ENCODE measurements at places on chromosomes 12 and 14.

DNA sequence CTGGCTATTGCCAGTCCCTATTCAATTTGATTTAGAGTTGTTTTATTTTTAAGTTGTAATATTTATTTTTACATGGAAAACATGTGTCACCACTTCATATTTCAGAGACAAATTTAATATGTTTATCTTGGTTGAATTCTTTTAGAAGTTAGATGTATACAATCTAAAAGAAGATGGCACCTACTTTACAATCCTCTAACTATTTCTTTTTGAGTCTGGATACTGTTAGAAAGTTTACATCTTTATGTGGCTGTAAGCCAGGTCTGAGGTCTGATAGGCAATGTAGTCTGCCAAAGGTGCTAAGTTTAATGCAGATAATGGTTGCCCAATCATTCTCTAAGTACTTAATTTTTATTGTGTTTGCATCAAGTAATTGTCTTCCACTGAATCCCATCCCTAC lies 7.2 kb upstream of the LMO3 start:
- DNase-seq: no peak

DNA sequence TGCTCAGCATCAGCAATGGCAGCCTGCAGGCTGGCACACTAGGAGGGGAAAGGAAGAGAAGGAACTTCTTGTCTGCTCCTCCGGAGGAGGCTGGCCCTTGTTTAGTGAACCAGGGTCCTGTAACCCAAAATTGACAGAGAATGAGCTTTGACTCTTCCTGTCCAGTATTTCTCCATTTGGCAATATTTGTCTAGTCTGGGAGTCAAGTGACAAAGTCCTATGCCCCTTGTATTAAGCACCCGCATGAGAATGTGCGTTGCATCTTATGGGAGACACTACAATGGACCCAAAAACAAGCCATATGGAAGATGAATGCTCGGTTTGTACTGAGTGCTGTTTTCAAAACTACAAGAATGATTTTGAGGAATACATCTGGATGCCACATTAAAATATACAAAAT lies 3.8 kb downstream of the KRT6C start:
- DNase-seq: no peak

GRCh38 chr14:23433457-23433856 lies 2.0 kb downstream of the MYH7 start:
- no peak for DNase-seq

DNA sequence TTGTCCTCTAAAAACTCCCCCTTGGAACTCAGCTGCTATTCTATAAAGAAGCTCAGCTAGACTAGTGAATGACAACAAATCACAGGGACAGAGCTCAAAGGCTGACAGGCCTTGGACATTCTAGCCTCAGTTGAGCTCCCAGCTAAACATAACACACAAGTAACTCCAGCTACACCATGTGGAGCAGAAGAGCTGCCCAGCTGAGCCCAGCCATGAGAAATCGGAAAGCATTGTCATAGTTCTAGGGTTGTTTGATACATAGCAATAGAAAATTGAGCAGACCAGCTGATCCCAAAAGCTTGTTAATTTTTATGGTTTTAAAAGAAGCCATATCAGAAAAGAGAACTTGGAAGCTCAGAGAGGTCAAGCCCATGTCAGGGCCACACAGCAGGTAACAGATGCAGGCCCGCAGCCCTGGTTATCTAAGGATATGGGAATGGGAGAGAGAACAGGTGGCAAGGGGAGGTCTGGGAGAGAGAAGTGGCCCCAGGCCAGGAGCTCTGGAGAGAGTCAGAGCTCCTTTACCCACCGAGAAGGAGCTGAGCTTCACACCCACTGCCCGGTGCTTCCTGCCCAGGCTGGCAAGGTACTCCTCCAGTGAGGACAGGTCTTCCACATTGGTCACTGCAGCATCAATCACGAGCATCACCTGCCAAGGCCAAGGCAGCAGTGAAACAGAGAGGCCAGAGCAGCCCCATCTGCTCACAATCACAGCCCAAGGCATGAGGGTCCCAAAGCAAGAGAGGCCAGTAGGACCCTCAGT lies 2.9 kb downstream of the NGB start:
- no peak for DNase-seq

DNA sequence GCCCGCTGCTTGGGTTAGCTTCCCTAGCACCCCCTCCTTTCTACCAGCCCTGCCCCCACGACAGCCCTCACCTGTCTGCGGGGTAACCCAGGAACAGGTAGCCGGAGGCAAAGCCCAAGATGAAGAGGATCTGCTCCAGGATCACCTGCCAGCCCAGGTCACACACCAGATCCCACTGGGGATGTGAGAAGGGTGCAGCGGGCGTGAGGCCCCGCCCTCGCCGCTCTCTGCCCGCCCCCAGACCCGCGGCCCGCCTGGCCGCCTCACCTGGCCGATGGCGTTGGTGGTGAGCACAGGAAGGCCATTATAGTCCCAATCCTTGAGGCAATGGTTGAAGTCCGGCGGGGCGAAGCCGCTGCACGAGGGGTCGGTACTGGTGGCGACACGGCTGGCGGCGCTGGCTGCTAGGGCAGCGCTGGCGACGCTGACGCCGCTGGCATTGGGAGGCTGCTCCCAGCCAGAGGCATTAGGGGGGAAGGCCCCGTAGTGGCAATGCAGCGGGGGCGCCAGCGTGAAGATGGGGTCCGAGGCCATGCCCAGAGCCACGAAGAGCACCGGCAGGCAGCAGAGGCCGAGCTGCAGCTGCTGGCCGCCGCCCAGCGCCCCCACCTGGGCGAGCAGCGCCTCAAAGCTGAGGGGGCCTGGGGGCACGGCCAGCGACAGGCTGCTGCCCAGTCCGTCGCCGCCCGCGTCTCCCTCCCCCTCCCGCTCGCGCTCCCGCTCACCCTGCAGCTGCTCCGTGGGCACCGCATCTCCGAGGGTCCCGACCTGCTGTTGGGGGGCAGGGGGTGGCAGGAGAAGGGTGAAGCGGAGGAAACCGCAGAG lies 794 bp downstream of the SLC22A17 start:
- DNase-seq: no peak

DNA sequence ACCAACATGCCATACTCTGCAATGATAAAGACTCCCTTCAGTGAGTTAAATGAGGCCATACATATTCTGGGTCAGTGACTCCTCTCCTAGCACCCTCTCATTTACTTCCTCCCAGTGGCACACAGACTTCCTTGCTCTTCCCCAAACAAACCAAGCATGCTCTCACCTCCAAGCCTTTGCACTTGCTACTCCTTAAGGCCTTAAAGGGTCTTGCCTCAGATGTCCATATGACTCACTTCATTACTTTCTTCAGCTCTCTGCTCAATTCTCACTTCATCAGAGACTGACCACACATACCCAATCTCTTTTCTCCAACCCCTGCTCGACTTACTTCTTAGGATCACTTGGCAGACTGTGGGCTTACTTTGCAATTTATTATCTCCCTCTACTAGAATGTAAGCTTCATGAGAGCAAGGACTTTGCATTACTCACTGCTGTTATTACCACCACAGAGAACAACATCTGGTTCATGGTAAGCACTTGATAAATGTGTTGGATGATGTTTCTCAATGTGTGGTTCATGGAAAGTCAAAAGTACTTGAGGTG lies 22.8 kb downstream of the DDX24 start:
- no peak for DNase-seq

GRCh38 chr12:57511588-57512325 lies 8.6 kb downstream of the DDIT3 start:
- DNase-seq: no peak

DNA sequence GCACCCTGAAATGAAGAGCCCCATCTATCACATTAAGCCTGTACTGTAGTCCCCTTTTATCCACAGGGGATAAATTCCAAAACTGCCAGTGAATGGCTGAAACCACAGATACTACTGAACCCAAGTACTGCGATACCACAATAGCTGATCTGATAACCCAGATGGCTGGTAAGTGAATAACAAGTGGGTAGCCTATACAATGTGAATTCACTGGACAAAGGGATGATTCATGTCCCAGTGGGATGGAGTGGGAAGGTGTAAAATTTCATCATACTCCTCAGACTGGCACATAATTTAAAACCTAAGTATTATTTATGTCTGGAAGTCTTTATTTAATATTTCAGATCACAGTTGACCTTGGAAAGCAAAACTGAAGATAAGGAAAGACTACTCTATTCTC lies 201.3 kb downstream of the GPHN start:
- no peak for DNase-seq

- no peak for DNase-seq
Observed at GRCh38 chr12:11689591-11690186, 40.2 kb downstream of the ETV6 start.

- no peak for DNase-seq
Observed at GRCh38 chr14:68881396-68881795, 88.5 kb upstream of the ZFP36L1 start.

DNA sequence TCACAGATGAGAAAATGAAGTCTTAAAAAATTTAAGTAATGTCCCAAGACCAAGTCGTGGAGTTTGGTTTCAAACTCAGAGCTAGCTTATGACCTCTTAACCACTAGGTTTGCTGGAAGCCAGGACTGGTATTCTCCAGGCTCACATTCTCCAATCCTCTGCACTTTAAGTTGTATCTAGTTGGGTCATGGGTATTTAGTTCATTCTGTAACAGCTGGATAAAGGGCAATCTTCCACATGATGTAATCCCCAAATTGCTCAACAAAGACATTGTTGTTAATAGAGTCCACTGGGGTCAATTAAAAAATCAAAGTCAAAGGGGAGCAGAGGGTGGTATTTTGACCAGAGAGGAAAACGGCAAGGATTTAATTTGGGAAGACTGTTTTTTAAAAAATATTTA lies 17.8 kb upstream of the GAS2L3 start:
- no peak for DNase-seq

GRCh38 chr14:99735189-99736135 lies 51.4 kb downstream of the CYP46A1 start:
- no peak for DNase-seq

DNA sequence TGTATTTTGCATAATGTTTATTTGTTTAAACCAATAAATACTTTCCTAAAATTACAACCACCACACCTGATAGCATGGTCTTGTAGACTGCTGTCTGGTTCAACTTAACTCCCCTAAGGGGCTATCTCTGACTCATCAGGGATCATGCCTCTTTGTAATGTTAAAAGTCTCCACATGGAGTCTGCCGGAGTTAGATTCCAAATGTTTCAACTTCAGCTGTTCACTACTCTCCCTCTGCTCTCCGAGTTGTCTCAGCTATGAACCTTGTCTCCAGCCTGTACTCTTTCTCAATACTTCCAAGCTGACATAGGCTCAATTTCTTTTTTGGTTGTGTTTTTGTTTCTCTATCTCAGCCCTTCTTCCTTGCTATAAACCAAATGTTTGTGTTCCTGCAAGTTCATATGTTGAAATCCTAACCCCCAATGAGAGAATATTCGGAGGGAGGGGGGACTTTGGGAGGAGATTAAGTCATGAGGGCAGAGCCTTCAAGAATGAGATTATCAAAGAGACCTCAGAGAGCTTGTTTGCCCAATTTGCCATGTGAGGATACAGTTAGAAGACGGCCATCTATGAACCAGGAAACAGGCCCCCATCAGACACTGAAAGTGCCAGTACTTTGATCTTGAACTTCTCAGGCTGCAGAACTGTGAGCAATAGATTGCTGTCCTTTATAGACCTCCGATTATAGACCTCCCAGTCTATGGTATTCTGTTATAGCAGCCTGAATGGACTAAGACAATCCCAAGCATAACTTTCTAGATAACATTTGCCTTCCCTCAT lies 858.2 kb downstream of the VRK1 start:
- DNase-seq: no peak

- no peak for DNase-seq
Observed at GRCh38 chr12:2513141-2514037, 281.4 kb upstream of the FKBP4 start.

DNA sequence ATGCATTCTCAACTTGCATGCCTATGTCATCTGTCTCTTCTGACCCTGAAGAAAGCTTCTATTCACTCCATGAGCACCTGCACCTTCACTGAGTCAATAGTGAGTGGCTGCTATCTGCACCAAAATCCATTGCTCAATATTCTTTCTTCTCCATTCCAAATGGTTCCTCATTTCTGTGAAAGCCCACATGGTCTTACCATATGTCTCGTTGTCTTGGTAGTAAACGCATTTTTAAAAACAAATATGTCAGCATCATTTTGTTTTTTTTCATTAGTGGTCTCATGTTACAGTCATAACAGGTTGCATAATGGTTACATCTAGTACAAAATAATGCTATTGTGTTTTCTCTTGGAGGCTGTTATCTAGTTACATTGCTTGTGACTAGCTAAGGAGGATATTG lies 106.9 kb upstream of the CPM start:
- no peak for DNase-seq

GRCh38 chr14:61750708-61751474 lies 11.3 kb upstream of the SNAPC1 start:
- DNase-seq: peak; percentile 84

GRCh38 chr12:132151766-132152410 lies 7.6 kb downstream of the NOC4L start:
- DNase-seq: no peak

- DNase-seq: no peak
Observed at GRCh38 chr14:65251213-65251612, 148.9 kb upstream of the MAX start.

GRCh38 chr12:131615326-131616042 lies 95.4 kb upstream of the SFSWAP start:
- DNase-seq: no peak

GRCh38 chr12:127178052-127178451 lies 1088.9 kb upstream of the TMEM132C start:
- no peak for DNase-seq

- DNase-seq: no peak
Observed at GRCh38 chr12:77999074-77999715, 168.5 kb downstream of the NAV3 start.

- no peak for DNase-seq
Observed at GRCh38 chr14:101504096-101504948, 57.0 kb upstream of the DIO3 start.

- DNase-seq: no peak
Observed at GRCh38 chr14:31806249-31806648, 245.0 kb downstream of the NUBPL start.

DNA sequence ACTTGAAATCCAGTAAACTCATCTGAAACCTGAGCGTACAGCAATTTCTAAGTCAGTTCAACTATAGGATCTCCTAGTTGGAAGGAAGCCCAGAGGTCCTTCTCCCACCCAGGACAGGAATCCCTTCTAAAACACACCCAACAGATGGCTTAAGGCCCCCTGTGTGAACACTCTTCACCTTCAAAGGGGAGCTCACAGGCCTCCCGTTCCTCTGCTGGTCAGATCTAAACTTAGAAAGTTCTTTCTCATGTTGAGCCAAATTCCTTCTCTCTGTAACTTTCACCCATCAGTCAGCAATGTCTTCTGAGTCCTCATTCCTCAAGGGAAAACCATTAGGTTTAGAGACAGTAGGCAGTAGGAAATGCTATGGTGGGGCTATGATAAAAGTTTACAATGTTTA lies 355.2 kb downstream of the PCNX1 start:
- no peak for DNase-seq

Measured in activated T-cell treated with anti-CD3 and anti-CD28 coated beads, Interleukin-2, amount 50 U/mL, for 72 hours (primary cell).